ENCODE measurements at places on chromosomes 7 and 10. TPM values are rescaled to one million over a fixed set of nuclear protein-coding genes. Genes with fewer than 3 reads are reported as not detected.

The TCF7L2 gene
- 17.2 TPM for total RNA-seq

The CCDC6 gene
- total RNA-seq: 26.0 TPM

The GIMAP6 gene
- not detected for total RNA-seq

The HKDC1 gene
- 21.3 TPM for total RNA-seq

The TPST1 gene
- 7.5 TPM for total RNA-seq

The AKR1C8 gene
- total RNA-seq: 0.21 TPM

The LIPJ gene
- not detected for total RNA-seq

The ASZ1 gene
- not detected for total RNA-seq

The TBC1D12 gene
- total RNA-seq: 5.9 TPM

The VWDE gene
- total RNA-seq: 0.60 TPM

The PRKG1 gene
- total RNA-seq: not detected

The POT1 gene
- 13.9 TPM for total RNA-seq

The AUTS2 gene
- total RNA-seq: 5.1 TPM

The MSS51 gene
- total RNA-seq: 0.41 TPM

The SFXN2 gene
- 2.1 TPM for total RNA-seq

The RBP3 gene
- not detected for total RNA-seq

The NUTM2D gene
- total RNA-seq: 1.2 TPM

The OR2A14 gene
- not detected for total RNA-seq

The RAMP3 gene
- total RNA-seq: not detected

The HOXA7 gene
- 5.0 TPM for total RNA-seq

The FGFBP3 gene
- 3.1 TPM for total RNA-seq

The NPY4R gene
- 29.6 TPM for total RNA-seq

The CPVL gene
- 0.14 TPM for total RNA-seq

The GPER1 gene
- total RNA-seq: 0.89 TPM

The POLR3A gene
- total RNA-seq: 12.8 TPM

The MNX1 gene
- 6.3 TPM for total RNA-seq

The PRPS1L1 gene
- not detected for total RNA-seq

The STAMBPL1 gene
- 40.1 TPM for total RNA-seq

The KLLN gene
- total RNA-seq: 0.51 TPM

The LIPK gene
- total RNA-seq: not detected

The ASCC1 gene
- 30.7 TPM for total RNA-seq

The TYW1B gene
- 3.2 TPM for total RNA-seq

The SPDYE2B gene
- not detected for total RNA-seq

The CYP2C19 gene
- not detected for total RNA-seq

The PRR15 gene
- total RNA-seq: 2.3 TPM

The CHAT gene
- not detected for total RNA-seq

The ARF5 gene
- 159 TPM for total RNA-seq

The OR6B1 gene
- total RNA-seq: not detected

The NUTM2B gene
- total RNA-seq: 0.19 TPM

All from A549 treated with RU486 at 1 μM for 4 hours (cell line).